ENCODE measurements at places on chromosomes 13 and 19.

- no peak for DNase-seq
These were observed 196.6 kb downstream of the UQCRFS1 start for GRCh38 chr19:29016353-29016752.

DNA sequence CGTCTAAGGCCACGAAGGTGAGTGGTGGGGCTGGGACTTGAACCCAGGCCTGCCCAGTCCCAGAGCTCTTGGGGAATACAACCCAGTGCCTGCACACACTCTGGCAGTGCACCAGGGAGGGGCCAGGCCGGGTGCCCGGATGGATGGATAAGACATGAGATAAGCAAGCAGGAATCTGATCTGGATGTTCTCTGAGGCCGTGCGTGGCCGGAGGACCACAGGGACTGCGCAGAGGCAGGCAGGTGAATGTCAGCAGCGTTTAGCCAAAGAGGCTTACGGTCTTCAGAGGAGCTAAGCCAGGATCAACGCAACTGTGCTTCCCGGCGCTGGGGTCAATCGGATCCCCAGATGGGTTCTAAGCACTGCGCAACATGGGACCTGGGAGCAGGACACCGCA lies 1.5 kb downstream of the ZNF787 start:
- no peak for DNase-seq

DNA sequence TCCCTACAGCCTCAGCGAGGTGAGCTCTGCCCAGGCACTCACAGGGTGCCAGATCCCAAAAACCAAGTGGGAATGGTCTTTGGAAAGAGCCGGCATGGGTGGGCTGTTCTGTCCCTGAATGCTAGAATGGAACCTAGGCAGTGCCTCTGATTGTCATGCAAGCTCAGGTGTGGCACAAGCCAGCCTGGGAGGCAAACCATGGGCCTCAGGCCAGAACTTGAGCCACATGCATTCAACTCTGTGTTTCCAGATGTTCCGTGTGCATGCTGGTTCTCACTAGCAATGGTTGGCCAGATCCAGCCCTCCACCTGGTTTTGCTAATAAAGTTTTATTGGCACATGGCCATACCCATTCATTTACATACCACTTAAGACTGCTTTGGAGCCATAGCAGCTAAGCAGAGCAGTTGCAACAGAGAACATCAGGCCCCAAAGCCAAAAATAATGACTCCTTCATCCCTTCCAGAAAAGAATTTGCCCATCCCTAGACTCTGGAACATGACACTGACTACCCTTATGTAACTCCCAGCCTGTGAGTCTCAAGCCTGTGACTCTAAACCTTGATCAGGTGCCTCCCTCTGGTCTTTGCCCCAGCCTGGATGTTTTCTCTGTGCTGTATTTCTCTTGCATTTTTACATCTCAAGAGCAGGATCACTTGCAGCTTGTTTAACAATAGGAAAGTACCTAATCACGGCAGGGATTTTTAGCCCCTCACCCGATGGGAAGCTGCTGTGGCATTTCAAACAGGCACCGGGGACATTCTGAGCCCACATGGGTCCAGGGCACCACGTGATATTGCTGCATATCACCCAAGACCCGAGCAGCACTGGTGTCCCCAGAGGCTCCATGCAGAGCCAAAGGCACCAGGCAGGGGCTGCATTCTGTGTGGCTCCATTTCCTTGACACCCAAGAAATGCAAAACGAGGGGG lies 55.4 kb upstream of the USE1 start:
- DNase-seq = no peak

DNA sequence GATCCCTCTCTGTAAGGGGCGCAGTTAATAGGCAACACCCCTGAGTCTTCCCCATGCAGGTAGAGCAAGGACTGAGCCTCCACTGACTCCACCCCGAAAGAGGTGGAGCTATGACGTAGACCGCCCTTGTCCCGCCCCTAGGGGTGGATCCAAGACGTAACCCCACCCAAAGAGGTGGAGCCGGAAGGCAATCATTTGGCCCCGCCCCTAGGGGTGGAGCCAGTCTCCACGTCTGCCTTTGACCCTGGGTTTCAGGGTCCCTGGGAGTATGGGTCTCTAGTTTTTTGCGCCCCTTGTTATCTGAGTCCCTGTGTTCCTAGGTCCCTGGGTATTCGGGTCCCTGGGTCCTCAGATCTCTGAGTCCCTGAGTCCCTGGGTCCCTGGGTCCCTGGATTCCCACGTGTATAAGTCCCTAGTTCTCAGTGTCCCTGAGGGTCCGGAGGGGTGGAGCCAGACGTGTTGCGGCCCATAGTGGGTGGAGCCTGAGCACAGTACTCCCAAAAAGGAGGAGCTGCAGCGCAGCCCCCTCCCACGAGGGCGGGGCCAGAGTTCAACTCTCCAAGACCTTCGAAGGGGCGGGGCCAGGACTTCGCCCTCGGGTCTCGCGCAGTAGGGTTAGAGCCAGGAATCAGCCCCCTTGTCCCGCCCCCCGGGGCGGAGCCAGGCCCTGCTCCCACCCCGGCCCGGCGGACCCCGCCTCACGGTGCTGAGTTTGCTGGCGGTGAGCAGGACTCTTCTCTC lies 5.3 kb downstream of the DENND1C start:
- peak; percentile 64 for DNase-seq

DNA sequence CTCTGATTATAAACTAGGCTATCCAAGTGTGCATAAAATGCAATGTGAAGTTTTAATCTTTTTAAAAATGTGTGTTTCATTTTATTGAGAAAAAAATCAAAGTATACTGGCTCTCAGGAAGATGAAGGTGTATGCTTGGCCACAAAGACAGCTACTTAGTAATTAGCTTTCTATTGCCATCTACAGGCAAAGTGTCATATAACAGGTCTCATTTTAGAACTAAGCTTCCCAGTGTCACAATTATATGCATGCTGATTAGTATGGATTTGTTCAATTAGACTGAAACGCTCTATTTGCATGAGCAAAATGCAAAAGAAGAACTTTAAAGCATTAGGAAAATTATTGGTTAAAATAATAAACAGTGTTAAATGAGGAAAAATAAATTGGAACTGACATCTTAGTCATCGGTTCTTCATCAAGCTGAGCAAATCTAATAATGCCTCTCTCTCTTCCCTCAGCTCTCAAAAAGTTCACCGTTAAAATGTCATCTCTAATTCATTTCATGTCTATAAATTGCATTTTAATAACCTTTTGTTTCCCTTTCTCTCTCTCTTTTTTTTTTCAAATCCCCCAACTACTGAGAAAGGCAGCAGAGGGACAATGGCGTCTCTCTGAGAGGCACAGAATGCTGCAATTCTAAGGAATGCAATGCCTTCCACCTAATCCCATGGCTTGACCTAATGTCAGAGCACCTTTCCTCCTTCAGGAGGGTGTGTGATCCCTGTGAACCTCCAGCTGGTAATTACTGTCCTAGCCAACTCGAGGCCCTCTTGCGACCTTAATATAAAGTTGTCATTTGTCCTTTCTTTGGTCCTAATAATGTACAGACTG lies 313.1 kb upstream of the MAB21L1 start:
- DNase-seq = no peak

- DNase-seq = no peak
These were observed 1362.8 kb downstream of the SLITRK5 start for GRCh38 chr13:89034015-89034414.

All from amygdala (tissue), 56 donors.